ENCODE measurements at places on chromosomes 3 and 15.

- DNase-seq, result no peak
Measured at GRCh38 chr3:165644331-165644730, 192.9 kb downstream of the BCHE start.

DNA sequence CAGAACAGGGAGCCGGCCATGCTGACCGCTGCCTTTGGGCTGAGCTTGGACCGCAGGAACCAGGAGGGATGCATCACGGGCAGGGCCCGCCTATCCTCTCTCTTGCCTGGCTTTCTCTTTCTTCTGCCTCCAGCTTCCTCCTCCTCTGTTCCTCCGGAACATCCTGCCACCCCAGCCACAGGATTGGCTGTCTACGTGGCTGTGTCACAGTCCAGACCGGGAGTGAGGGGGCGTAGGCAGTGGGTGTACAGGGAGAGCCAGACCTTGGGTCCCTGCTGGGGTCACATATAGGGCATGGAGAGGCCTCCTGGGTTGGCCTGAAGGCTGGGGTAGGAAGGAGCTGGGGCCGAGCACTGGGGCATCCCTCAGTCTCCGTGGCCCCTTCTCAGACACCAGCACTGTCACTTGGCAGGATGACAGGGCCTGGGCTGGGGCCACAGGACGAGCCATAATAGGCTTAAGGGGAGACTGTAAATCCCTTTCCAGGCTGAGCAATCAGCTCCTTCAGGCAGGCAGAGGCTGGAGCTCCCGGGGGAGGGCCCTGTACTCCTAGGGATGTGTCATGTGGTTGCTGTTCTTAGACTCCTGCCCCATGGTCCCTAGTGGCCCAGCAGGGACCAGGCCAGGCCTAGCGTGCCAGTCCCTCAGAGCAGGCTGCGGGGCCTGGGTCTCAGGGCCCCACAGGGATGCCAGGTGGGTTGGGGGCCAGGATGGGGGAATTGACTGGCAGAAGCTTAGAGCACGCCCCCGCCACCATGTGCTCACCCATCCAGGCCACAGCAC lies 25.4 kb downstream of the LINGO1 start:
- no peak for DNase-seq

- DNase-seq, result no peak
Measured at GRCh38 chr3:31353166-31353565, 179.6 kb upstream of the STT3B start.

GRCh38 chr3:128073185-128073725 lies 21.0 kb downstream of the SEC61A1 start:
- no peak for DNase-seq

DNA sequence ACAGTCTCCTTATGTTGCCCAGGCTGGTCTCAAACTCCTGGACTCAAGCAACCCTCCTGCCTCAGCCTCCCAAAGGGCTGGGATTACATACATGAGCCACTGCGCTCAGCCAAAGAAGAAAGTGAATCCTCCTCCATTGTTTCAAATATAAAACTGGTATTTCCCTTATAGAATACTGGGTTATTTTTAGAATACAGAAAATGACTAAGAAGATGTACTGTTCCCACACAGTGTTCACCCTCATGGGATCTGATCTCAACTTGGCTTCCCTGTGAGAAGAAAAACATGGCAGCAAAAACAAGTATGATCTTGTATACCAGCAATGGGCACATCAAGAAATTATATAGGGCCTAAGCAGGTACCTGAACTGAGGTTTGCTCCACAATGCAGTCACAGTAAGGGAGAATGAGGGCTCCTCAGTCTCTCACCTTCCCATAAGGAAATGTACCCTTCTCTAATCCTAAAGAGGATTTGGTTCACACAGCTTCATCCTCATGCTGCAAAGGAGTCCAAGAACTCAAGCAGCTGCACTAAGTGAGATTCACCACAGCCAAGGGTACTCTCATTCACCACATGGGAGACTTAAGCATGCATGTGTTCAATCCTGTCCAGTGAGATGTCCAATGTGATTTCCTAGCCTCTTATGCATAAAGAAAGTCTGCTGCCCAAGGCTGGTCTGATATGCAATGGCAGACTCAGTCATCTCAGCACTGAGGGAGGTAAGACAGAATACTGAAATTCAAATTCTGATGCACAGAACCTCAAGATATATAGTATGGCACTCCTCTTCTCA lies 25.8 kb downstream of the USP4 start:
- DNase-seq, result no peak

- no peak for DNase-seq
Measured at GRCh38 chr3:194779729-194780224, 94.1 kb downstream of the FAM43A start.

DNA sequence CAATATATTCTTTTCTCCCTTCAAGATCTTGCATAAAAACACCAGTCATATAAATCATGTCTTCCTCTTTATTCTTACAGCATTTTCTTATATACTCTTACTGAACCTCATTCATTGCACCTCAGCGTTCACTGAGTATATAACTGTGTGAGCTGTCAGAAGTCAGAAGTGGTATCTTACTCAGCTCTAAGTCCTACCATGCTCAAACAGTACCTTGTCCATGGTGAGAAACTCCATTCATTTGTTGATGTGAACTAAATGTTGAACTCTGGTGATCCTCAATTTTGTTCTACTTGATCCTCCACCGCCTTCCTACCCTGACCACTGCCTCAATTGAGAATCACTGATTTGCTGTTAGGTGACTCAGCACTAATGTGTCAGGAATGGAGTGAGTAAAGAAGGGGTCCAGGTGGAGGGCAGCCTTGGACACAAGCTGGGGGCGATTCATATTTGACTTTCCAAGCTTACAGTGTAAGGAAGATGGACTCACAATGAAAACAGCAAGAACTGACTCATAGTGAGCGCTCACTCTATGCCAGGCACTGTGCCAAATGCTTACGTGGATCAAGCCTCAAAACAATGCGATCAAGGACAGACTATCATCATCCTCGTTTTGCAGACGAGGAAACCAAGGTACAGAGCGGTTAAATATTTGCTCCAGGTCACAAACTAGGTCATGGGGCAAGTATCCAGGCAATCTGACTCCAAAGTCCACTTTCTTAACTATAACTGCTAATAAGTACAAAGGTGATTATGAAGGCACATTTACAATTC lies 13.5 kb upstream of the ZFYVE19 start:
- no peak for DNase-seq

DNA sequence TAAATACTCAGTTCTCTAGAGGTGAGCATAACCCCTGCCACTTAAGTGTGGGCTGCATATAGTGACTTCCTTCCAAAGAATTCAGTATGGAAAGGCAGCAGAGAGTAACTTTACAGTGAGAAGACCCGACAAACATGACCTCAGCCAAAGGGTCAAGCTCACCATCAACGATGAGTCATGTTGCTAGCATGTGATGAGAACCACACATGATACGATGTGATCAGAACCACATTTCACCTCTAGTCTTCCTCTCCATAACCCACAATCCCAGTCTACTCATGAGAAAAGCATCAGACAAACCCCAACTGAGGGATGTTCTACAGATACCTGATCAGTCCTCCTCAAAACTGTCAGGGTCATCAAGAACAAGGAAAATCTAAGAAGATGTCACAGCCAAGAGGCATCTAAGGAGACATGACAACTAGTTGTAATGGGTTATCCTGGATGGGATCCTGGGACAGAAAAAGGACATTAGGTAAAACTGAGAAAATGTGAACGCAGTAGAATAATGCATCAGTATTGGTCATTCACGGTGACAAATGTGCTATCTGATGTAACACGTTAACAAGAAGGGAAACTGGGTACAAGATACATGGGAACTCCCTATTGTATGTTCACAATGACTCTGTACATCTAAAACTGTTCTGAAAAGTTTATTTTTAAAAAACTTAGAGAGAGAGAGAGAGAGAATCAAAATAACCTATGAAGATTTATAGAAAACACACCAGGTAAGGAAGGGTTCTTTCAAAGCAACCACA lies 28.3 kb downstream of the SEC61A1 start:
- DNase-seq, result no peak

DNA sequence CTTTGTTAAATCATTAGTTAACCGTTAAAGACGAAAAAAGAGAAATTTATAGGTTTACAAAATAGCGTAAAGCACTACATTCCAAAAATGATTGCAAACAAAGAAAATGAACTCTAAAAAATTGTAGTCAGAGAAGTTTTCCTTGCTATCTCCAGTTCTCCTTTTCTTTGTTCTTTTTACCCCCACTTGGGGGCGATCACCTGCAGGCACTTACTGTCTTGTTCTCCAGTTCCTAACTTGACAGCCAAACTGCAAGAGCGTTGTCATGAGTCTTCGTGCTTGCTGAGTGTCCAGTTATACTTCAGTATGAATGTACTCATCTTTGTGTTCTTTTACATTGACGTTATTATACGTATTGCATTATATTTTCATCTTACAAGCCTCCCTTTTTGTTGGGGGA lies 54.5 kb downstream of the CHD2 start:
- no peak for DNase-seq

DNA sequence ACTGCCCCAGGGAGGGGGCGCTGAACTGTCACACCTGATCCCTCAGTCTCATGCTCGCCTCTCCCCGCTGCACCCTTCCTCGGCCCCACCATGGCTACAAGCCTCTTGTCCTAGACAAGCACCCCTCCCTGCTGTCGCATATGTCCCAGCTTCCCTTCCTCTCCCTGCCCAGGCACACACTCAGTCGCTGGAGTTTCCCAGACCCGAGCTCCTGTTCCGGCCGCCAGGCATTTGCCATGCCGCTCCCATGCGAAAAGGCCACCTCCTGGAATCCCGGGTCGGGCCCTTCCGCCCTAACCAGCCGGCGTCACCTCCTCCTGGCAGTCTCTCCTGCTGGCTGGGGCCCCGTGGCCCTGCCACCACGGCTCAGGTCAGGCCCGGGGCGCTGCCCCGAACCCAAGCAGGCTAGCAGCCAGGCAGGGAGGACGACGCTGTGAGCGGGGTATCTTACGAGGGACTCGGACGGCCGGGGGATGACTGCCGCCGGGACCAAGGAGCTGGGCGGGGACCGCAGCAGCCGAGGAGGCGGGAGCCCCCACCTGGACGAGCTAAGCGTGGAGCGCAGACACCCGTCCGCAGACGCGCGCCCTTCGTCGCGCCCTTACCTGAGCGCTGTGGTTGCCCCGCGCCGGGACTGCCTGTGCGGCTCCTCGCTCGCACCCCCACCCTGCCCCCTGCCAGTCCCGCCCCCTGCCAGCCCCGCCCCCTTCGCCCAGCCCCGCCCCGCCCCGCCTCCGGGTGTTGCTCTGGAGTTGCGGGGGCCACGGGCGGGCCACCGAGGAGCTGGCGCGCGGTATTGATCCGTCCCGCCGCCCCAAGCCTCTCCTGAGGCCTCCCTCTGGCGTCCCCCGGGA lies at the start of gene ALS2CL:
Gene ALS2CL (minus strand): TSS at position 642 of the 854 bp plus-strand sequence. CDS start 4,239 bp downstream, outside the sequence.
- peak; percentile 77 for DNase-seq

DNA sequence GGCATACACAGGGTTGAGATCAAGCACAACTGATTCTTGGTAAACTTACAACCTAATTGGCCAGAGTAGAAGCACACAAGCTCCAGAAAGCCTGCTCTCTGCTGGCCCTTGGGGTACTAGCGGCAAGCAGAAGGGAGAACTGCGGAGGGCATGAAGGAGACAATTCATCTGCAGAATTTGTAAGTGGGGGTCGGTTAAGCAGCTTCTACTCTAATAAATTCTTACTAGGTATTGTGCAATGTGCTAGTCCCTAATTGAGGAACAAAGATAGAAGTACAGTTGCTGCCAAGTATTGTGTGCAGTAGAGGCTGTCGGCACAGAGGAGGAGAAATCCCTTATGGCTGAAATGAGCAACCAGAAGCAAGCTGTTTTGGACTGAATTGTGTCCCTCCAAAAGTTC lies 91.2 kb upstream of the VEPH1 start:
- DNase-seq, result peak; percentile 39

GRCh38 chr3:128784232-128784631 lies 58.2 kb downstream of the RAB7A start:
- DNase-seq, result peak; percentile 83

- DNase-seq, result no peak
Measured at GRCh38 chr15:67613211-67613610, 70.7 kb downstream of the MAP2K5 start.

DNA sequence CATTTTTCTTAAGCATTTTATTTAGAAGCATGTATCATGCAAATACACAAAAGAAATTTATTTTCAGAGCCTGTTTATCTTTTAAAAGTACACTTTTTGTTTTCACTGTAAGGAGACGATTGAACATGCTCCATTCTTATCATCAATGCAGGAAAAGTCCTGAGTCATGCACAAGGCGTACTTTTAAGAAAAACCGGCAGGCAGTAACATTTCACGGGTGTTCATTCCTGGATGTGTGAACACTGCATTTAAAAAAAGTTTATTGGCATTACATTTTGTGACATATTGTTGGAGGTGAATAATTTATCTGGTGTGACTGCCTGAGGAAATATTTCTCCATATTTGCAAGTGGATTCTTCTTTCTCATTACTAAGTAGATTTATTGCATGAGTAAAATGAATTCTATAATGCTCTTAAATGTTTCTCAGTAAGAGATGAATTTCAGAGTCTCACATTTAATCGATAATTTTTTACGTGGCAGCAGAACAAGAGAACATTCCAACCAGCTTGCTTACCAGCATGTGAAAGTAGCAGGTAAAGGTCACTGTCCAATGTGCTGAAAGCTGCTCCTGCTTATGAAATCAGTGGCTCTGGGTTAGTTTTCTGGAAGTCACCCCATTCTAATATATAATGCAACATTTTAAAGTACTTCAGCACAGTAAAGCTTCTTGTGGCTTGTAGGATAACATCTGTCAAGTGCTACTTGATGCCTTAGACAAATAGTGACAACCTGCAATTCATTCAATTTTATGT lies 87.0 kb downstream of the SV2B start:
- no peak for DNase-seq

GRCh38 chr3:55164191-55164590 lies 236.3 kb upstream of the LRTM1 start:
- DNase-seq, result no peak

DNA sequence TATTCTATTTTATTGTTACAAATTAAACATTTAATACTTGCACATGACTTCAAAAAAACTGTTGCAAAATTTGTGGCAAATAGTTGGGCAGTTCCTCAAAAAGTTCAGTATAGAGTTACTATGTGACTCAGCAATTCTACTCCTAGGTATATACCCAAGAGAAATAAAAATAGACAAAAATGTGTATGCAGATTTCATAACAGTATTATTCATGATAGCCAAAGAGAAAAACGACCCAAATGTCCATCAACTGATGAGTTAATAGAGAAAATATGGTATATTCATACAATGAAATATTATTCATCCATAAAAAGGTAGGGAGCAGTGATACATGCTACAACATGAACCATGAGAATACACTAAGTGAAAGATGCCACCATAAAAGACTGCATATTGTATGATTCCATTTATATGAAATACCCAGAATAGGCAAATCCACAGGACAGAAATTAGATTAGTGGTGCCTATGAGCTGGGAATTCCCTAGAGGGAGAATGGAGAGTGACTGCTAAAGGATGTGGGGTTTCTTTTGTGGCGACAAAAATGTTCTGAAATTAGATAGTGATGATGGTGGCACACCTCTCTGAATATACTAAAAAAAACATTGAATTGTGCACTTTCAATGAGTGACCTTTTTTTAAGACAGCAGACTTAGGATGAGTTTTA lies 31.6 kb upstream of the CLASP2 start:
- DNase-seq, result no peak

- DNase-seq, result no peak
Measured at GRCh38 chr3:196756732-196757131, 17.1 kb downstream of the PAK2 start.
